Stimulated activated CD8-positive, alpha-beta memory T cell treated with anti-CD3 and anti-CD28 coated beads, Interleukin-12 subunit alpha, Interleukin-12 subunit beta, amount 100 ng/mL, for 1 hour (primary cell): ENCODE measurements at places on chromosomes 4 and X.

DNA sequence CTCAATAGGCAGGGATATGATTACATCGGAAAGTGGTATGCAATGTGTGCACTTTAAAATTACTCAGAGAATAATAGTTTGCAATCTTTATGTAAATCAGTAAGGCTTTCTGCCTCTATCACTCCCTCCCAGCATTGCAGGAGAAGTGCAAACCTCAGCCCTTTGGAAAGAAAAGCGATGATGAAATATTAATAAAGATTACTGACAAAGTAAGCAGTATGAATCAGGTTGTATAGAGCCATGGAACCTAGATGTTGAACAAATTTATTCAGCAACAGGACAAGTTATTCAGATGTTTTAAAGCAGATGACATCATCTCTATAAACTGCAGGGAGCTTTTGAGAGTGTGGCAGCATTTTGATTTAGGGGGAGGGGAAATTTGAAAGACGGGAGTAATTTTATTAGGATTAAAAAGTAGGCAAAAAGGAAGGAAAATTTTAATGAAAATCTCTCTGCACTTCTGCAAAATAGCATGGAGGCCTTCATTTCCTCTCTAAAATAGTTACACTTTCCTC, 631.7 kb upstream of the GRIA3 start:
- no peak for DNase-seq

DNA sequence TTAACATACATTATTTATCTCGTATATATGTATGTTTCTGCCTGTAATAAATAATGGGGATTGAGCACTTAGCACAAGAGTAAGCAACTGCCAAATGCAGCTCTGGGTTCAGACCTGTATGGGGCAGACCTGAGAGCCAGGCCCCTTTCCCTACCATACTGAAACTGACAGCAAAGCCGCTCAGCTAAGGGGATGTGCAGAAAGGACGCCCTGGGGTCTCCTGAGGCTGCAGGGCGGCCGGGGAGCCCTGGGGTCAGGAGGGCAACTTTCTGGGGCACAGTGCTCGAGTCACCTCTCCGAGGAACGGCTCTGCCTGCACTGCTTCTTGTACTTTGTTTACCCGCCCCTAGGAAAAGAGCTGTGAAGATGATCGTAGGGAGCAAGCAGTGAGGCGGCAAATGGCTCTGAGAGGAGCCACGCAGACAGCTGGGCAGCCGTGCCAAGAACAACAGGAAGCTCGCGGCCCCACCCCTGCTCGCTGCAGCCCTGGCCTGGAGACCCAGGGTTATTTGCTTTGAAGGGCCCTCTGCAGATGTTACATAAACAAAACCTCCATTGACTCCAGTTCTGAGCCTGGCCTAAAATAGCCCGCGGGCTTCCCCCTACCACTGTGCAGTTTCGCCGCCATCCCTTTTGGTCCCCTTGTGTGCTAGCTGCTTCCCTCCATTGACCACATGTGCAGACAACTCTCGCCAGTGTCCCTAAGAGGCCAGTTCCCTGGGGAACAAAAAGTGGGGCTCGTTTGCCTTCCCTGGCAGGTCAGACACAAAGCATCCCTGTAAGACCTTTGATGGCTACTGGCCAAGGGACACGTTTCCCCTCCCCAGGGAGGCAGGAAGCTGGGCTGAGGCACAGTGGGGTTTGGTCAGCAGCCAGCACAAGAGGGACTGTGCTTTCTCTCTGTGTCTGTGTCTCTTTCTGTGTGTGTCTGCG, 111.3 kb upstream of the LNX1 start:
- DNase-seq, result no peak

GRCh38 chr4:127446427-127446885, 186.3 kb upstream of the INTU start:
- no peak for DNase-seq

DNA sequence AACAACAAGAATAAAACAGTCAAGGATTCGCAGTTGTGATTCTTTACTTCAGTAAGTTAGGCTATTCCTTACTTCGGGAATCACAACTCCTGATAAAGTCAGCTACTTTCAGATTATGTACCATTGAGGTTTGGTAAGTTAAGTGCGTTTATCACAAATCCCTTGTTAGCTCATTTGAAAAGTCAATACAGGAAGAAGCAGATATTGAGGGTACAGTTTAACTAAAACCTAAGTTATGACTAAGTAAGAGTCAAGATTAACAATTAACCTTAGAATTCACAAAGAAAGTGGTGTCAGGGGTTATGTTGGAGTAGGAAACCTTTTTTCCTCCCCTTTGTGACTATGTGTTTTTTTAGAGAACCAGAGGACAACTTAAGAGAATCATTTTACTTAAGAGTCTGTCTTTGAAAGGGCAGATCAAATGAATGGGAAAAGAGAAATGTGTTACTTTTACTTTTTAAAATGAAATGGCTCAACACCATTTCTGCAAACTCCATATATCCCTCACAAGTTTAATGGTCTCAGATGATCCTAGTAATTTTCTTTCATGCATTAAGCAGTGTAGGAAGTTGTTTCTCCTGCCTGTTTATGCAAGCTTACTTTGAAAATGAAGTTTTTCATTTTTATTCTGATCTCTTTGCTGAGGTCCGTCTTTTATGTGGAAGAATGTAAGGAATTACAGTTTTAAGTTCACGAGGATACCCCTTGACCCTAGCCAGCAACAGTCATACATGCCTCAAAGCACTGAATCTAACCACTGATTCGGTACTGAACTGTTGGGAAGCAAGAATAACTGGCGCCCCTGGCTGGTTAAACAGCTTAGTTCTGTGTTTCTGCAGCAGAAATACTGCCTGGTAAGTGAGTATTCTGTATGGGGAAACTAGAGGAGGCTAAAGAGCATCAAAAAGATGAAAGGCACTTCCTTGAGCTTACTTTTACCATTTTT, 211.7 kb downstream of the SLC4A4 start:
- DNase-seq, result no peak

DNA sequence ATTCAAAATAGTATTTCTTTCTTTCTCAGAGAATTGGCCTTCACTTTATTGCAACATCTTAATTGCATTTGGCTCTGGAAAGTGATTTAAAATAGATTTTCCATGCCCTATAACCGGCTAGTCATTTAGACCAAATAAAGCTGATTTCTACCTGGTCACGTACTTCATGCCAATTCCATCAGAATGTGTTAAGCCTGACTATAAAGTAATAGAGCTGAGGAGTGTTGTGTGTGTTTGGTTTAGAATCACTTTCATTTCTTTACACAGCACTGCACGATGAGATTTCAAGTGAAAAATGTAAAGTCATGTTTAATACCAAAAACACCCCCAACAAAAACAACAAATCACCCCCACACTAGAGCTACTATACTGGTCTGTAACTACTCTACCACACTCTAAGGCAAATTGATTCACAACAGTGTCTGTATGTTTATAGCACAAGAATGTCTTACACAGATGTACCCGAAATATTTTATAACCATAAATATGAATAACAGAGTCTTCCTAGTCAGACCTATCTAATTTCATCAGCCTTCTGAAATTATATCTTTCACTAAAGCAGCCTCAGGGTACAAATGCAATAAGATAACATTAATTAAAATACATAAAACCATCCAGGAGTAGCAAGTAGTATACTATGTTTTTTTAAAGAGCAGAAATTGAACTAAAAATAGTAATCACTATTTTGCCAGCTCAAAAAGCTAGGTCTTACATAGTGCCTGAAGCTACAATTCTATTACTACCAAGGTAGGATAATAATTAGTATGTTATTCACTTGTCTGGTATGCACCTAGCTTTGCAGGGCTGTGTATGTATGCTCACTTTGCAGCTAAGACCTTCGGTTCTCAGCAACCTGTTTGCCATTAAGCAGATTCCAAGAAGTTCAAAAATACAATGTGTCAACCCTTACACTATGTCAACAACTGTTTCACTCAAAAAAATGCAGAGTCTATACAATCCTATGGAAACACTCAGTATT, 28.4 kb downstream of the APBB2 start:
- DNase-seq, result no peak

- no peak for DNase-seq
Measured at GRCh38 chr4:6969826-6970800, 60.5 kb downstream of the TBC1D14 start.

DNA sequence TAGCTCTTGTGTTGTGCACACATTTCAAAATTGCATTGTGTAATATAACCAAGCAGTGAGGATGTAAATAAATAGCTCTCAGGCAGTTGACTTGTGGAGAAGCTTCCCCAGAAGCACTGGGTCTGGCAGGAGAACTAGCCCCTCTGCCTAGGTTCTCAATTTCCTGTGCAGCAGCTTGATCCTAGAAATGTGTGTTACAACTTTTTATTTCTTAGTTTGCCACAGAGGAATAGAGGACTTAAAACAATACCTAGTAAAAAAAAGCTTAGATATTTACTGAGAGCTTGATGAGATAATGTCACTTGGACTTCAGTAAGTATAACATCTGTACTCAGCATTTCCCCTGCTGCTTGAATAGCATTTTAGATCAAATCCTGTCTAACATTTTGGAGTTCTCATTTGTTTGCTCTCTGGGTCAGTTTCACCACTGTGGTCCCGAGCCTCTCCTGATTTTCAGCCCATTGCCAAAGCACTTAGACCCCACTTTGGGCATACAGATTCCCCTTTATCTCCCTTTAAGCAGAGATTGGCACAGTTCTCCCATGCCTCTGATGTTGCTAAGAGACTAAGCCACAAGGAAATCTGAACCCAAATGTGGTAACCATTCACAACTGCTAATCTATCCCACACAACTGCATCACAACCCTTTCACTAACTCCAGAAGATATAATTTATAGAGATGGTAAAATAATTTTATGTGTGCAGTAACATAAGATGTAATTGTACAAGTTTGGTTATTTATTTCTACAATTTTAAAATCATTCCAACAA, 98.2 kb upstream of the NRK start:
- DNase-seq, result no peak

- DNase-seq, result no peak
Measured at GRCh38 chrX:14843666-14844065, 29.2 kb downstream of the FANCB start.

DNA sequence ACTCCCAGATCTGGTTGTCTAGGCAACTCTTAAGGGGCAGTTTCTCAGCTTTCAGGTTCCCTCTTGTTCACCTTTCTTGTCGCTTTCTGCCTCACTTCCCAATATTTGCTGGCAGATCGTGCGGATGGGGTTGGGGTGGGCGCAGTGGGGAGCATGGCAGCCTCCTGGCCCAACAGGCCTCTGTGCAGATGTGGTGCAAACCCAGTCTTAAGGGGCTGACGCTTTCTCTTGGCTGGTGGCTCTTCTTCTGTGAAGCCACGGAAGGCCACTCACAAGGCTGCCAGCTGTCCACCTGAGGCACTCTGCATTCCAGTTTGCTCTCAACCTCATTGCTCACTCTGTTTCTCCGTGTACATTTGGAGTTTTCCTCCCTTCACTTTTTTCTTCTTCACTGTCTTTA, 61.7 kb downstream of the NBDY start:
- DNase-seq, result no peak

- no peak for DNase-seq
Measured at GRCh38 chrX:29067351-29067750, 480.1 kb downstream of the IL1RAPL1 start.

DNA sequence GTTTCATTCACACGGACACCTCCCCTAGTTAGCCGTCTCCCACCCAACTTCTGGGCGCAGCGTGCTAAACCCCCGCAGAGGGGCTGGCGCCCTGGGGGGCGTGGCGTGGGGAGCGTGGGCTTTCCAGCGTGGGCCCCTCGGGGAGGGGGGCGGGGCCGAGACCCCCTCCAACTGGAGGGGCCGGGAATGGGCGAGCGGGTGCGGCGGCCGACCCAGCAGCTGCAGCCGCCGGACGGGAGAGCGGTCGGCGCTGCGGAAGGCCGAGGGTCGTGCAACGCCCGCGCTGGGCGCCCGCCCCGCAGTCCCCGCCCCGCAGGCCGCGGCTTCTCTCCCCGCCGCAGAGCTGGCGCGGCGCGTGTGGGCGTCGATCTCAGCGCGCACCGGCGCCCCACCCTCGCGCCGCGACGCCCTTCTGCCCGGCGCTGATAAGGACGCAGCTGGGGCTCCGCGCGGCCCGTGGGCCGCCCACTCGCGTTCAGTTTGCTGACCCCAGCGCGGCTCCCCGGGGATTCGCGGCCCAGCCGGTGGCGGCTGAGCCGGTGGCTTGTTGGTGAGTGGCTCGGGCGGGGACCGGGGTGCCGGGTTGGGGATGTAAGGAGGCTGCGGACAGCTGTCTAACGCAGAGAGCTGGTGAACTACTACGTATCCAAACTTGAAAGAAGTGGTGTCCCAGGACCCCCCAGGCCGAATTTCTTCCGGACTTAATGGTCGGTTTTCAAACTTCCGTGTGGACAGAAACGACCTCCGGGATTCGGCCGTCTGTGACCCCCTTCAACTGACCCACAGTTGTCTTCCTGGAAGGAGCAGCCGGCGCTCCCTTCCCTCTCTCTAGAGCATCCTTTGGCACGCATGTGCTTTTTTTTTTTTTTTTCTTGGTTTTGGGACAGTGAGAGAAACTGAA, 1.5 kb downstream of the FHDC1 start:
- no peak for DNase-seq

DNA sequence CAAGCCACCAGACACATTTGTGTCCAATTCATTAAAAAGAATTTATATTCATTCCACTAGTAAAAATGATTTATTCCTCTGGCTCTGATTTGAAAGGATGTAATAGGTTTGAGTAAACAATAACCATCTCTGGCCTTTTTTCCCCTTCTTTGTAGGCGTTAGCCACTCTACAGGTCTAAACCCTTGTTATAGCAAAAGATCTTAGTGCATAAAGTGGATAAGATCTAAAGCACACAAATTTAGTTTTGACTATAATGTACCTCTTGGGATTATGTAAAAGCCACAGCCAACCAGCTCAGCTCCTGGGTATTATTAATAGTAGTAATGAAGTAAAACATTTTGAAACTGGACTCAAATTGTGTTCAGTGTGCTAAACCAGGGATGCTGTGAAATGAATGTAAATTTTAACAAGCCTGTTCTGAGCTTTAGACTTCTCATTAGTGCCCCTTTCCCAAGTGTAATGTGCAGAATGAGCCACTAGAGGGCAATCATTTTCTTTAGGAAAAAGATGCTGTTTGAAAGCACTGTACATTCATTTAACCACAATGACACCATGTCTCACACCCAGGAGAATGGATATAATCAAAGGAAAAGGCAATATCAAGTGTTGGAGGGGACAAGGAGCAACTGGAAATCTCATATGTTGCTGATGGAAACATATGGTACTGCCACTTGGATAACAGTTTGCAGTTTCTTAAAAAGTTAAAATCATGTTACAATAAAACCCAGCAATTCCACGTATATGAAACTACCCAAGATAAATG, 69.7 kb downstream of the KLHL8 start:
- DNase-seq, result peak; percentile 36

DNA sequence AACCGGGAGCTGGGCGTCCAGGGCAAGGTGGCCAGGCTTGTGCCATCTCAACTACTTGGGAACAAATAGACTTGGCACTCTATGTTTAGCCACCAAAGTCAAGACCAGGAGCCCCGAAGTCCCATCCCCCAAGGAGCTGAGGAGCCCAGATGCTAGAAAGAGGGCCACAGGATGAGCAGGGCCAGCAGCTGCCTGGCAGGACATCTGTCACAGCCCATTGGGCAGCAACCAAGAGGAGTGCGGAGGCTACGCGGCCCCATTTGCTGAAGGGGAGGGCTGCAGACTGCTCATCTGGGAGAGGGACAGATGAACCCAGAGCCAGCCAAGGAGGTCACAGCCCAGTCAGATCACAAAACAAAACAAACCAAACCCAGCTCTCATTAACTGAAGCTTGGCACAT, 22.9 kb upstream of the SOWAHD start:
- DNase-seq, result no peak
